Omental fat pad (tissue), 4 donors: ENCODE measurements at places on chromosomes 11 and 22. TPM values are rescaled to one million over a fixed set of nuclear protein-coding genes. Genes with fewer than 3 reads are reported as not detected.

- DNase-seq, result no peak
Measured at GRCh38 chr11:64298966-64299846, 952 bp upstream of the CATSPERZ start.

DNA sequence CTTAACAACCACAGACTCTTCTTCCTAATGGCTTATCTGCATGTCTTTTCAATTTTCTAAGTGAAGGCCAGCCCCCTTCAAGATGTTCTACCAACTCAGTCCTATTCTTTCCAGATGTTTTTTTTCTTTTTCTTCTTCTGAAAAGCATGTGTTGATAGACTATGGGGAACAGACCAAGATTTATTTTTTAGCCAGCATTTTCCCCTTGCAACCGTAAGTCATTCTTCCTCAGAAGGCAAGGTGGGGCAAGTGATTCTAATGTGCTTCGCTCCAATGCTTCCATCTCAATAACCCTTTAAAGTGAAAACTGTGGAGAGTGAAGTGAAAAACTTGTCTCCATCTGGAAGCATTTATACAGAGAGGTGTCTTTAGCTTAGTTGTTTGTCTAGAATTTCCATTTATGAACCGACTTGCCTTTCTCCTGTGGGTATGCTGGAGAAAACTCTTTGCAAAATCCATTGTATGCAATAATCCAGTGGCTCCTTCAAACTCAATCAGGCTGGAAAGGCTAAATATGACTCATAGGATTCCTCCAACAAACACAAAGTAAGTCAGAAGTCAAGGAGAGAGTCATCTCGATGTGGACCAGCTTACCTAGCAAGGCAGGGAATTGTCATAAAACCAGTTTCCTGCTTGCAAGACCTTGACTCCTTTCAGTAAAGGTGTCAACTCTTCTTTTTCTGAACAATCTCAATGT is 83.7 kb downstream of the MAML2 start:
- no peak for DNase-seq

- DNase-seq, result peak; percentile 48
Measured at GRCh38 chr11:46380340-46381047, 975 bp upstream of the MDK start.

DNA sequence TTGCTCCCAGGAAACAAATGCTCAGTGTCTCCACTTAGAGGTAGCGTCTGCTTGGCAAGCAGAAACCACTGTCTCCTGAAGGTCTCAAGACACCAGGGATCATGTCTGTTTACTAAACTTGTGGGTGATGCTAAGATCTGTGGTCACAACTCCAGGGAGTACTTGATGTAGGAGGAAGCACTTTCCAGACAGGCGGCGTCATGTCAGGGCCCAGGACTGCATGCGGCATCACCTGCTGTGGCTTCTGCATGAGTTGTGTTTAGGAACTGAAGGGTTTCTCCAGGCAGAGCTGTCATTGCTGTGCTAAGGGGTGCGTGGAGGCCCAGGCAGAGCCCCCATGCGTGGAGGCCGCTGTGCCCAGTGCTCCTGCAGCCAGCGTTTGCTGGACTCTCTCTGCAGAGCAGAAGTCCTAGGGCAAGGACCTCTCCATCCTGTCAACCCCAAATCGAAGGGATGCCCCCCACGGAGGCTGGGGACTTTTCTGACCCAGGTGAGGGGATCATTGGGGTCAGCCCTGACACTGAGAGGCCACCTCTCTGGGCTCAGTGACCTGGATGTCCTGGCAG is 8.1 kb upstream of the PANX2 start:
- no peak for DNase-seq

Gene IFITM1
- 248 TPM for total RNA-seq

Gene TMEM191C
- 1.1 TPM for total RNA-seq

Gene MPPED2
- total RNA-seq, result 5.6 TPM

Gene HOATZ
- total RNA-seq, result not detected
